ENCODE measurements at places on chromosomes 4 and X.

- no peak for DNase-seq
These were observed 101.3 kb downstream of the SLC2A9 start for GRCh38 chr4:9920029-9920428.

DNA sequence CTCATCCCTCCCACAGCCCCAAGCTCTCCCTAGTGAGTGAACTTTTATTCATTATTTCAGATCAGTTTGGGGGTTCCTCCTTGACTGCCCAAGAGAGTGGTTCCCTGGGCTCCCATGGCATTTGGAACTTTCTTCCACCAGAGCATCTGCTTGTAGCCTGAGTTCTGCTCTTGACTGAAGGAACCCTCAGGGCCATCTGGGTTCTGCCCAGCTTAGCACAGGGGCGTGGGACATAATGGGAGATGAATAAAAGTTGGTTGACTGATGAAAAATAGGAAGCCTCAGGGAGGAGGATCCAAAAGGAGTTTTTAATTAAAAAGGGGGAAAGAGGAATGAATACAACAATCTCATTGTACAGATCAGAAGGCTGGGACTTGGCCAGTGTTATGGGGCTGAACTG lies 73.4 kb downstream of the CYTL1 start:
- DNase-seq: no peak

GRCh38 chr4:65918872-65919271 lies 248.6 kb upstream of the EPHA5 start:
- DNase-seq: no peak

DNA sequence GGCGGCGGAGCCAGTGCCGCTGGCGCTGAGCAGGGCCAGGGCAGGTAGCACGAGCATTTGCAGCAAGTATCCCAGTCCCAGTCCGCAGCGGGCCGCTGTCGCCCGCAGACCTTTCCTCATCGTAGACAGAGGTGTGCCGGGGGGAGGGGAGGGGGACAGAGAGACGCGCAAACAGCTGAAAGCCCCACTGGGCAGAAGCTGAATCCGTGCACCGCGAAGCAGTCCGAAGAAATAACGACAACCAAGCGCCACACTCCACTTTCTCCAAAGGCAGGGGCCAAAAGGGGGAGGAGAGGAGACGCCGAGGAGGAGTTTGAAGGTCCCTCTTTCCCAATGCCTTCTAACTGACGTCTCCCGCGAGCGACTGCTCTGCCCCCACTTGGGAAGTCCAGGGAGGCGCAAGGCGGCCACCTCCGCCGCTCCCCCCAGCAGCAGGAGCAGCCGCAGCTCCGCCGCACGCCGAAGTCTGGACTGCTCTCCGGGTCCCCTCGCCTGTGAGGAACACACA lies at the start of gene UNC5C:
Gene UNC5C, minus strand, starts transcription at position 236 of the 508 bp plus-strand sequence.
- DNase-seq: no peak

DNA sequence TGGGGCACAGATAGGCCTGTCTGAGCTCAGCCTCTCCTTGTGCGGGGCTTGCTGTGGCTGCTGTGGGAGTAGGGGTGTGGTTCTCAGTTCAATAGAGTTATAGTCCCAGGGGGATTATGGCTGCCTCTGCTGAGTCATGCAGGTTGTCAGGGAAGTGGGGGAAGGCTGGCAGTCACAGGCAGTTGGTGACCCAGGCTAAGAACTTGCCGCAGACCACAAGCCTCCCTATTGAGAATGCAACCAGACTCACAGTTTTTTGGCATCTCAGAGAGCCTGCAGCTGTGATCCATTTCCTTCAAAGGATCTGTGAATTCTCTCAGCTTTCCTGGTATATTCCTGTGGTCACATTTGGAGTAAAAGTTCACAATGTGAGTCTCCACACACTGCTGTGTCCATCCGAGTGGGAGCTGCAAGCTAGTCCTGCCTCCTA lies 364.9 kb downstream of the ZNF674 start:
- no peak for DNase-seq

DNA sequence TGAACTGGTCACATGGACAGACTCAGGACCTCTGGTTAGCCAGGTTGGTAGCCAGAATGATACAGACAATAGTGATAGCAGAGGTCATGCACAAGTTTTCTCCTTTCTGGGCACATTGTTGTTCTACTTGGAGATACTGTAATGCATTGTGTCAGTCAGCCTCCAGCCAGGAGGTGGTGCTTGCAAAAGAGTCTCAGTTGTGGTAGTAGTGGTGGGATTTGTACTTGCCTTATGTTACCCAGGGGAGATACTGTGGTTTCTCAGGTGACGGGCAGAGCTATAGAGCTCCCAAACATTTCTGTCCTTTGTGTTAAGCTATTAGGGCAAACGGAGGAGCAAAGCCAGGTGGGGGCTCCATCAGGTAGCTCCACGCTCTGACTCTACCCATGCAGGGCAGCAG lies 190.5 kb downstream of the STPG2 start:
- no peak for DNase-seq

GRCh38 chr4:90852237-90852636 lies 725.0 kb downstream of the CCSER1 start:
- DNase-seq: no peak

DNA sequence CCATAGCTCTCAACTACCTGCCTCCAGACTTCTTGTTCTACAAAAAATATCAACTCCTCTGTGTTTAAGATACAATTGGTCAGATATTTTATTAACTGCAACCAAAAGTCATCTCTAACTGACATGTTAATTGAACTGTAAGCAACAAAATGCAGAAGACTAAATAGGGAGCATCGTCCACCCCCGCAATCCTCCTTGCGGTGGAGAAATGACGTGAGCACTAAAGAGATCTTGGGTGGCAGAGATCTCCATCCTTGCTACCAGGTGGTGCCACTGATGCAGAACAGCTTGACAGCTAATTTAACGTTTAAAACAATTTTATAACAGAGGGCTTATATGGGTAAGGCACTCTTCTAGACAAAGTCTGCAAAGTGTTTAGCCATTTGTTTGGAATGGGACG lies 164.4 kb upstream of the FTHL17 start:
- DNase-seq: no peak
